ENCODE measurements at places on chromosomes 3 and 15. TPM values are rescaled to one million over a fixed set of nuclear protein-coding genes. Genes with fewer than 3 reads are reported as not detected.

Gene ANKRD63
- polyA plus RNA-seq = not detected

Gene PRR20G
- polyA plus RNA-seq = not detected

Gene LRRC34
- polyA plus RNA-seq = not detected

Gene ANXA2
- 373 TPM for polyA plus RNA-seq

Gene DLEC1
- 0.66 TPM for polyA plus RNA-seq

- DNase-seq = no peak
Observed at GRCh38 chr3:129890891-129891290, 2.6 kb downstream of the TMCC1 start.

DNA sequence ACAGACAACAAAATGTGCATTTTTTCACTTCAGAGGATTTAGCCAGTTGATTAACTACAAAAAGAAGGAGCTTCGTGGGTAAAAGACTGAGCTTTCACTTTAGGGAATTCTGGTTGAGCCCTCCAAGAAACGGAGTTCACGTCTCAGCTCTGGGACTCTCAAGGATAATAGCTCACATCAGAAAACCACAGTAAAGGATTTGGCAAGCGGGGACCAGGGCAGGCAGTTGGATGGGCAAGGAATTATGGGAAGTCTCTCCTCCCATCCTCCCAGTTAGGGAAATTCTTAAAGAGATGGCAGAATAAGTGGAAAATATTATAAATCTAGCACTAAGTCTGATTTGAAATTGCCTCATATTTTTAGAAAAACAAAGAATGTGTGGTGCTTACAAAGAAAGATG is 188.3 kb upstream of the EOMES start:
- peak; percentile 43 for DNase-seq

- no peak for DNase-seq
Observed at GRCh38 chr15:49286649-49287404, 116.8 kb downstream of the GALK2 start.

DNA sequence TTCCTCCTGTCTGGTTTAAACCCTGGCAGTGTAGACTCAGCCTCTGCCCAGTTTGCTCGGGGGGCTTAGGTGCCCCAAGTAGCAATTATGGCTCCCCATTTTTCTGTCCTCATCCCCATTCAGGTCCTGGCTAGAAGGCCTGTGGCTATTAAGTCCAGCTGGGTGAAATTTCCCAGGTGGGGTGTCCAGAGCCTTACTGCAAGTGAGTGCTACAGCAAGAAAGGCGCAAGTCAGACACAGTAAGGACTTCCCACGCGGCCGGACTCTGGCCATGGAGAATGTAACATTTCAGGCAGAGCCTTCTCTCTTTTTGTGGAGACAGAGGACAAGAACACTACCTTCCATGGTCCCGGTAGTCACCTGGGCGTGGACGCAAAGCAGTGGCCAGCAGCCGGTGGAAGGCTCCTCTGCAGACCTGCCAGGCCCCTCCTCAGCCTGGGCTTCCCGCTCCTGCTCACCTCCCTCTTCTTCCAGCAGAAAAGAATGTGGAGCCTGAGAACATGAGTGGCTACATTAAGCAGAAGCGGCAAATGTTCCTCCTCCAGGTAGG is 23.3 kb downstream of the CFAP100 start:
- no peak for DNase-seq

DNA sequence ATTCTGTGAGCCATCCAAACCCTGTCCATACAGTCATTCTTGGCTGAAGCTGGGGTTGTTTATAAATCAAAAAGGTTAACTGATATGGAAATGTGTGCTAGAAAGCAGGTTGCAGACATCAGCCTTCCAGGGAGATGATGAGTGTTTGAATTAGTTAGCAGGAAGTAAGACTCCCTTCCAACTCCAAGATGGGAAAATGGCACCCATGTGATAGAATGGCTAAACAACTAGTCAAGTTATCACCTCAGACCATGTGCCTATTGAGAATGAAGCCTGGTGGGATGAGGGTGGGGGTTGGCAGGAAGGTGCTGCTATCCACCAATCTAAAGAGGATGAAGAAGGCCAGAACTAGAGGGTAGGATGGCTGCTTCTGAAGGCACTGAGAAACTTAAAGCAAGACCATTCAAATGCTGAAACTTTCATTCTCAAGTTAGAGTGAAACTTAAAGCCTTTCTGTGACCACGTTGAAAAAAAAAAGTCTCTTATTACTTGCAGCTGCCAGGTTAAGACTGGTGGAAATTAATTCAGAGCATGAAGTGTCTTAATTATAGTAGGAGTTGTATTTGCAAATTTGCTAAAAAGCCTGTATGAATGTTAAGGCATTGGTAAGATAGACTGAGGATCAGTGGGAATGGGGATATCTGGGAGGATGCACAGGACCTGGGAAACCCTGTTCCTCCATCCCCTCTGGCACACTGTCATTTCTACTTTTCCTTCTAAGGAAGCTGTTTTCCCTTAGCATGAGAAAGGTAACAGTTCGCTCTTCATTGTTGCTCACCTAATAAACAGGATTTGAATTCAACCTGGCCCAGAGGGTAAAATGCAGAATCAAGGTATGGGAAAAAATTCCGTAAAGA is 36.8 kb downstream of the CCR3 start:
- DNase-seq = no peak

GRCh38 chr3:126523745-126524428 is at the start of gene CHST13:
TSS of gene CHST13 (plus strand) at chr3:126524155. CDS start at chr3:126524333, 178 bp downstream.
- no peak for DNase-seq

DNA sequence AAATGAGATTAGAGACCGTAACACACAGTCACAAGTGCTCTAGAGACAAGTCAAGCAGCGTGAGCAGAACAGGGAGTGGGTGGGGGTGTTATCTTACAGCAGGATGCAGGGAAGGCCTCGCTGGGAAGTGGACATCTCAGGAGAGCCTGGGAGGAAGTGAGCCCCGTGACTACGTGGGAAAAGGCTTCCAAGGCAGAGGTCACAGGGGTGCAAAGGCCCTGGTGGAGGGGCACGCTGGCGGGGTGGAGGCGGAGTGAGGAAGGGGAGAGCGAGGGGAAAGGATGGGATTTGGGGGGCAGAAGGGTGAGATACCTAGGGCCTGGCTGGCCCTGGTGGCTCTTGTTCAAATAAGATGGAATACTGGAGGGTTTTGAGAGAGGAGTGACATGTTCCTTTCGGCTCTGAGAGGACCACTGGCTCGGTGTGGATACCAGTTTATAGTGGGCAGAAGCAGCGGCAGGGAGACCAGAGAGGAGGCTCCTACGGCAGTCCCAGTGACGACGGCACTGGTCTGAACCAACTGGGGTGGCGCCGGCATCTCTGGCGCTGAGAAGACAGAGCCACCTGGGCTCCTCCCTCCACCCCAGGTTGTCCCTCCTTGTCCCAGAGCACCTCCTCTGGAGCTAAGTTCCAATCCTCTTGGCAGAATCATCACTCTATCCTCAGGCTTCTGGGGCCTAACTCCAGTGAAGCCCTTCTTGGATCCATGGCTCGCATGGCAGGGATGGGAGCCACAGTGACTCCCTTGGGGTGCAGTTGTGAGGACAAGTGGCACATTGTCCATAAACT is 266.2 kb upstream of the LYSMD4 start:
- DNase-seq = no peak
